ENCODE measurements at places on chromosomes 1 and 21.

DNA sequence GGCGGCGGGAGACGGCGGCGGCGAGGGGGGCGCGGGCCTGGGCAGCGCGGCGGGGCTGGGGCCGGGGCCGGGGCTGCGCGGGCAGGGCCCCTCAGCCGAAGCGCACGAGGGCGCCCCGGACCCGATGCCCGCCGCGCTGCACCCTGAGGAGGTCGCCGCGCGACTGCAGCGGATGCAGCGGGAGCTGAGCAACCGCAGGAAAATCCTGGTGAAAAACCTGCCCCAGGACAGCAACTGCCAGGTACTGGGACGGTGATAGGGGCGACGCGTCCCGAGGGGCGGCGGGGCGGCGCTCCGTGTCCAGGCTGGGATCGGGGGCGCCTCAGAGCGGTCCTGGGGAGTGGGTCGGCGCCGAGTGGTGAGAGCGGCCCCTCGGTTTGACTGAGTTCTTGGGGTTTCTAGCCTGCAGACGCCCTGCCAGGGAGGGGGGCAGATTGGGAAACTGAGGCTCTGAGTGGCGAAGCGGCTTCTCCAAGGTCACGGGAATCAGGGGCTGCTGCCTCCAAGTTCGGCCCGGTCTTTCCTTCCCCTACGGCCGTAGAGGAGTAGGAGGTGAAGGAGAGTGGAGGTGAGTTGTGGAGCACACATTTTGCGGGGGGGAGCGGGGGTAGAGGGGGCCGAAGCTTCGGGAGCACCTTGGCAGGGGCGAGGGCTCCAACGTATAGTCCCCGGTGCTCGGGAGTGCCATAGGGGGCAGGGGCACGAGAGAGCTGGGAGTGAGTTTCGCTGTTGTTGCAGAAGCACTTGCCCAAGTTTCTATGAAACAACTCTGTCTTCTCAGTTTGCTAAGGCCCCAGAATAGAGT lies 508 bp downstream of the RAVER2 start:
- DNase-seq = no peak

DNA sequence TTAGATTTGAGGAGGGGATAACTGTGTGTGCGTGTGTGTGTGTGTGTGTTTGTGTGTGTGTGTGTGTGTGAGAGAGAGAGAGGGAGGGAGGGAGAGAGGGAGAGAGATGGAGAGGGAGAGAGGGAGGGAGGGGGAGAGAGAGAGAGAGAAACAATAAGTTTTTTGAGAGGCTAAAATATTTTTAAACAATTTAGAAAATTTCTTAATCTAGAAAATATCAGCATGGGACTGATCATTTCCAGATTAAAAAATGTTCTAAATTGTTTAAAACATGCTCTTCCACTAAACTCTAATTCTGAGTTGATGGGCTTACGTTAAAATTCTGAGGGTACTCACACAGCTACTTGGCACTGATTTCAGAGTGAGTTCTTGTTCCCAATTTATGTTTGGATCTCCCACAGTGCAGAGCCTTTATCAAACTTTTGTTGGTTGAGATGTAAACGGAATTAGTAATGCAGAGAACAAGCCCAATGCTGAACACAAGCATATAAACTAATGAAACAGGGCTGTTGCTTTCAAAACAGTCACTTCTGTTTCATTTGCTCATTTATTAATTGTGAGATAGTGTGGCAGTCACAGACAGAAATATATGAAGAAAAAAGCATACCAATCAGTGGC lies 73.4 kb upstream of the RGS2 start:
- no peak for DNase-seq

DNA sequence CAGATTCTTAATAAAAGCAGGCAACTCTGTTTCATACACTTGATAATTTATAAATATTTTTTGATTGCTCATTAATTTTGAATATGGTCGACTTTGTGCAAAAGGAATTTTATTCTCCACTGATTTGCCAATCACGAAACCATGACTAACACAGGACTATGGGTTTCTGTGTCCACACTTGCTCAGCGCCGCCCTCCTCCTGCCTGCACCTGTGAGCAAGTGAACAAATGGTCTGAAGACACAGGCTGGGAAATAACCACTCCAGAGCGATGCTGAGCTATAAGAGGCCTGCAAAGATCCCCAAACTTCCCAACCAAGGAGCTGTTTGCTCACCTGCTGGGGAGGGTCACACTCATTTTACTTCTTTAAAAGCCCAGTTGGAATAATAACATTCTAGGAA lies 19.6 kb downstream of the ABCB10 start:
- DNase-seq = no peak

DNA sequence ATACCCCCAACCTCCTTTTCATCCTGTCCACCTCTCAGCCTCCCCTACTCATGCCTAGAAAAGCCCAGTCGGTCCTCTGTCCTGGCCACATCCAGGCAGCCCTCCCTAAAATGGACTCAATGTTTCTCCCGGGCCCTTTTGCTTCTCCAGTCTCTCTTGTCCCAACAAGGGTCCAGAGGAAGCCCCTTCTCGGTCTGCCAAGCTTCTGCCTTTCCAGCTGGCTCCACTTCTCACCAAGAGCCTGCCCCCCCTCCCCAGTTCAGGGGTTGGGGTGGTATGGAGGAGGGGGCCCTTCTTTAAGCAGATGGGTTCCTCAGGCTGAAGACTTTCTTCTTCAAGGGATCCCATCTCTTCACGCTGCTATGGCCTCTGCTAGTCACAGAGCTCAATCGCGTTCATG lies 23.9 kb downstream of the RAB7B start:
- no peak for DNase-seq

DNA sequence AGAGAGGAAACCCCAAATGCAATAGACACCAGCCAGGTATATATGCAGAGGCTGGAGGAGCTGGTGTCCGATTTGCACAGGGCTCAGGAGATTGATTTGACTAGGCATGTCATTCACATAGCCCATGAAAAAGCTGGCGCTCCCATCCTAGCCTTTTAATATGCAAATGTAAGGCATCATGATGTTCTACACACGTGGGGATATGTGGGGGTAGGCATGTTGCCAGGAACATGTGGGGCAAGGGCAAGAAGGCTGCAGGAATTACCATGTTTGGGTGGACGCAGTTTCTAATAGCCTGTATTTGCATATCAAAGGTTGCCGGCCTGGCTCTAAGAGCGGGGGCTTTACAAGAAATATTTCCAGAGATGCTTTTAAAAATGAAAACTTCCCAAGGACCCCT lies 11.7 kb upstream of the SH3GLB1 start:
- no peak for DNase-seq
